ENCODE measurements at places on chromosomes 5 and 9.

DNA sequence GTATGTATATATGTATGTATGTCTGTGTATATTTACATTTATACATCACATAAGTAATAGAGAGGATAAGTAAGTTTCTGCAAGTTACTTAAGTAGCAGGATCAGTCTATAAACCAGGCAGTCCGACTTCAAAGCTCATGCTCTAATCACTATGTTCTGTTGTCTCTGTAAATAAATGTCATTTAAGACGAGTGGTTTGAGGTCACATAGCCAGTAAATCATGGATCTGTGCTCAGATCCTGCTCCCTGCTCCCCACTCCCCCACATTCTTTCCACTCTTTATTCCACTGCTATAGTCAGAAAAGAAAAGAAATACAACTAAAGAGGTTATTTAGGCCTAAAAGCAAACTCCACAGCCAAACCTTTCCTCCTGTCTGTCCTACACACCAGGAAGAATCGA, 90.4 kb downstream of the SERINC5 start:
- no peak for DNase-seq

- peak; percentile 73 for DNase-seq
These were observed 263.5 kb upstream of the ANKRD55 start for GRCh38 chr5:56496581-56497063.

GRCh38 chr5:172545291-172545801, 91.0 kb upstream of the SH3PXD2B start:
- no peak for DNase-seq

DNA sequence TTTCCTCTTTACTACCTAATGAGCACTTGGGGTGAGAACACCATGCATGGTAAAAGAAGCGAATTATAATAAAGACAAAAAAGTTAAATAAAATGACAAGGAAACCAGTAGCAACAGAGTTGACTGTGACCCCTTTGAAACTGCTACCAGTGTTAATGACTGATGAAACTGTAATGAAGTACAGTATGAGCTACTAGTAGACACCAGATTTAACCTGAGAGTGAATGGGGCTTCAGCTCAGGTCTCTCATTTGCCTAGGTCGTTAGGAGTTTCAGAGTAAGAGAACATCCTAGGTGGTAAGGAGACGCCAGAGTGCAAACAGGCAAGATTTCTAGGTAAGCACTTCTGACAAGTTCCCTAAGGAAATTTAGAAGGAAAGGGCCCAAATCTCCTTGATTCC, 346.4 kb downstream of the BNC2 start:
- DNase-seq: no peak

- no peak for DNase-seq
These were observed 18.9 kb upstream of the DUSP1 start for GRCh38 chr5:172789687-172790495.

- DNase-seq: no peak
These were observed 708 bp upstream of the TUBB4B start for GRCh38 chr9:137240318-137240840.

GRCh38 chr5:128053291-128053954, 30.1 kb upstream of the SLC12A2 start:
- no peak for DNase-seq

- peak; percentile 45 for DNase-seq
These were observed 5.4 kb upstream of the CCDC187 start for GRCh38 chr9:136309101-136309801.

GRCh38 chr5:177389241-177390169, 5.3 kb downstream of the SLC34A1 start:
- DNase-seq: no peak

GRCh38 chr9:68802525-68803015, 97.5 kb downstream of the PIP5K1B start:
- DNase-seq: no peak

DNA sequence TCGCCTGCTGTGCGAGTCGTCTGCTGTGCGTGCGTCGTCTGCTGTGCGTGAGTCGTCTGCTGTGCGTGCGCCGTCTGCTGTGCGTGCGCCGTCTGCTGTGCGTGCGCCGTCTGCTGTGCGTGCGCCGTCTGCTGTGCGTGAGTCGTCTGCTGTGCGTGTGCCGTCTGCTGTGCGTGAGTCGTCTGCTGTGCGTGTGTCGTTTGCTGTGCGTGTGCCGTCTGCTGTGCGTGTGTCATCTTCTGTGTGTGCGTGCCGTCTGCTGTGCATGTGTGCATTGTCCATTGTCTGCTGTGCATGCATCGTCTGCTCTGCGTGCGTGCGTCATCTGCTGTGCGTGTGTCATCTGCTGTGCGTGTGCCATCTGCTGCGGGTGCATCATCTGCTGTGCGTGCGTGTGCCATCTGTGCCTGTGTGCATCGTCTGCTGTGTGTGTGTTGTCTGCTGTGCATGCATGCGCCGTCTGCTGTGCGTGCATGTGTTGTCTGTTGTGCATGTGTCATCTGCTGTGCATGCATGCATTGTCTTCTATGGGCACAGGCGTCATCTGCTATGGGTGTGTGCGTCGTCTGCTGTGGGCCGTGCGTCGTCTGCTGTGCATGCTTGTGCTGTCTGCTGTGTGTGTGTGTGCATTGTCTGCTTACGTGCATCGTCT, 68.6 kb upstream of the IRX4 start:
- no peak for DNase-seq

DNA sequence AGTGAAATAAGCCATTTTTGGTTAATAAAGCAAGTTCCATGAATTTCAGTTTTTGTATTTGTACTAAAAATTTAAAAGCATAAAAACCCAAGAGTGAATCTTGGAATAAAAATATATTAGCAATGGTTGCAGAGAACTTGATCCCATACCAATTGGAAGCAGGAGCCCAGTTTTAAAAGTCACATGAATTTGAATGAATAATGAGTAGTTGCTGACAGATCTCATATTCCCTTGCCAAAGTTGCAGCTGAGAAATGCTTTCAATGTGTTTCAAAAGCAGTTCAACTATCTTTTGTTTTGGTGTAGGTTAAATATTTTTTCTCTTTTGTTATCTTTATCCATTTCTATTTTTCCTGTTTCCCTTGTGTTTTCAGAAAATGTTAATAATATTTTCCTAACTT, 818.6 kb downstream of the CDH18 start:
- DNase-seq: no peak

GRCh38 chr9:134689321-134690181, 47.9 kb downstream of the COL5A1 start:
- peak; percentile 56 for DNase-seq

DNA sequence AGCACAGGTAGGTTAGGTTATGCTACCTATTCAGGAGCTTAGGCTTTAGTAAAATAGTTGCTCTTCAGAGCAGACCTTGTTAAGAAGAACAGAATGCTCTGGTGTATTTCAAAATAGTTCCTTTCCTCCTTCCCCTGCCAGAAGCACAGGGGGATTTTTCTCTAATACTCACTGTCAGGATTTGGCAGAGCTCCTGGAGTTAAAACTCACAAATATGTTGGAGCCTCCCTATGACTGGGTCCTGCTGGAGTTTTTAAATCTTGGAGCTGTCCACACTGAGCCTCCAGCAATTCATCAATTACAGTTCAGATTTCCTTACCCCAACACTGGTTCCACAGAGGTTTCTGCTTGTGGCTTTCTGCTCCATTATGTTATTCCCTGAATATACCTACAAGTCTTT, 1233.8 kb upstream of the WWC1 start:
- no peak for DNase-seq

DNA sequence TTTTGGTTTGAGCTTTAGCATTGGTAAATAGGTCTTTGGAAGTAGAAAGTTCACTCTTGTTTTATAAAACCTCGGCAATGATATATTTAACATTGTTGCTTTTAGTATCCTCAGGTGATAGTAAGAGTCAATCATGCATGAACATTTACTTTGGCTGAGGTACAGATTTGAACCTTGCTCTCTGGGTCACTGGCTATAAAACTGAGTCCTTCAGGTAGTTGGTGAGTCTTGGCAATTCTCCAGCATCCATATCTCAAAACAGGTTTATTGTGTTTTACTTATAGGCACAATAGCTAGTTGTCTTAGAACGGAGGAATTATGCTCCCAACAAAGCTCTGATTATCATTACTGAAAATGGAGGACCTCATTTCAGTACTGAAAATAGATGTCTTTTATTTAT, 75.1 kb downstream of the MAT2B start:
- no peak for DNase-seq

DNA sequence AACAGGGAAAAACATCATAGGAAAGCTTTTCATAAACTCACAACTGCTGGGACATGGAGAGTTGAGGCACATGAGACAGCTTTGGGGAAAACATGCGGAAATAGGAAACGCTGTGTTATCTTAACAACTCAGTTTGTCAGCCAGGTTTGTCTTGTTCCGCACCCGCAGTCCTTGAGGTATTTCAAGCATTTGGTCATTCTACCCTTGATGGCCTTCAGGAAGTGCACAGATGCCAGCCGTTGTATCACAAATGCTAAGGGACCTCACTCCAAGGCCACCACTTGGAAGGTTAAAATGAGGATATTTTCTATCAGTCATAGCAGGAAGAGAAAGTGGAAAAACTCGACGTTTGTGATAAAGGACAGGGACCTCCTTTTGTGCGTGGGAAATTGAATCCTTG, 83.8 kb downstream of the TRIO start:
- no peak for DNase-seq

DNA sequence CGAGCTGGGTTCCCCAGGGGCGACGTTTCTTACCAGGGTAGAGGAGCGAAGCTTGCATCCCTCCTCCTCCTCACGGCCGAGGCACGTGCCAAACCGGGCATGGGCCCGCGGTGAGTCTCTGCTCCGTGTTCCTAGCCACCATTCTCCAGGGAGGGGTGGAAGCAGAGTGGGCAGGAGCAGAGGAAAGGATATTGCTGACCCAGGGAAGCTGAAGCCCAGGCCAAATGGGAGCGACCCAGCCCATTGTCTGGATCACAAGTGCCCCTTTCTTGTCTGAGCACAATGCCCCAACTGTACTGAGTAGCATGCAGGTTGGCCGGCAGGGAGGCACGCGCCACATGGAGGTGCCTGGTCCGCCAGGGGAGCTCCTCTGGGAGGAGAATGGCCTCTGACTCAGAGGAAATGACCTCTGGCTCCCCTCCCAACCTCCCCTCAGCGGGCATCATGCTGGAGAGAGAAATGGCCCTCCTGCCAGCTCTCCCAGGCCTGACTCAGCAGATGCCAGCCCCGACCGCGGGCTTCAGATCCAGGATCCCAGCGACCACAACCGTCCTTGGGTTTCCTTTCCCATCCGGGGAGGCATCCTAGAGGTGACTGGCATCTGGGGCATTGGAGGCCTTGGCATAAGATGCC, 1.1 kb downstream of the PRR7 start:
- peak; percentile 48 for DNase-seq

DNA sequence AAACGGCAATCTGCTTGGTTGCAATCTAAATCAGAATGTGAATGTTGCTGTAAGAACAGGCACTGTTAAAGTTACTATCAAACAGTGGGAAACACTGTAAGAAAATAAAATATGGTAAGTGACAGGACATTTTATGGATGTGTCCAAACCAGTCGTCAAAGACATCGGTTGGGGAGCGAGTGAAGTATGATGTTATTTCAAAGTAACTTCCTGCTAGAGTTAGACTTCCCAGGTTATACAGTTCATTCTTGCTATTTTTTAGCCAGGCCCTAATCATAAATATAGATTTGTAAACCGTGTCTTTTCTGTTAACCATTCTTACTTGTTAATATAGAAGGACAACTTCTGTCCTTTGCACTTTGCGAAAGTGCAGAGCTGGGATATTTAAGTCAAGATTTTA, 30.2 kb downstream of the LIX1 start:
- no peak for DNase-seq

GRCh38 chr5:52997424-52997823, 8.3 kb downstream of the ITGA2 start:
- DNase-seq: no peak

DNA sequence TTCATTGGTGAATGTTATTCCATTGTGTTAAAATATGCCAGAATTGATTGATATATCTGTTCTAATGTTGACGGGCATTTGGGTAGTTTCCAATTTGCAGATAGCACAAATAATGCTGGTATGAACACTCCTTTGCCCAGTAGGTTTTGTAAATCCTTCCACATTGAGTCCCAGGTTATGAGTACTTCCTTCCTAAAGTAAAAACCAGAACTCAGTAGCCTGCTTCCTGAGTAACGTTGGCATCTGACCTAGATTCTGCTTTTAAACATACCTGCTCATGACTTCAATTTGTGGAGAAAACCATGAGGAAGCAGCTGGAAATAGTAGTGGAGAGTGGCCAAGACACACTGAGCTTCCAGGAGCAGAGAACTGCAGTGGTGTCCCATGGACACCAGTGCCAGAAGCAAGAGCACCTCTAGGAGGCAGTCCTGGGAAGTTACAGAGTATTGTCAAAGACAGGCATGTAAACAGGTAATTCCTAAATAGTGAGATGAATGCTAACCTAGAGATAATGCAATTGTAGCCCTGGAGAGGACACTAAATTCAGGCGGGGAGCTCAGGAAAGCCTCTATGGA, 24.3 kb upstream of the RASGRF2 start:
- DNase-seq: peak; percentile 6

- no peak for DNase-seq
These were observed 1.4 kb downstream of the RNU6ATAC start for GRCh38 chr9:134162926-134163370.

- DNase-seq: no peak
These were observed 14.5 kb downstream of the ZSWIM6 start for GRCh38 chr5:61346511-61346910.

GRCh38 chr5:160303690-160304089, 8.7 kb downstream of the CCNJL start:
- no peak for DNase-seq

DNA sequence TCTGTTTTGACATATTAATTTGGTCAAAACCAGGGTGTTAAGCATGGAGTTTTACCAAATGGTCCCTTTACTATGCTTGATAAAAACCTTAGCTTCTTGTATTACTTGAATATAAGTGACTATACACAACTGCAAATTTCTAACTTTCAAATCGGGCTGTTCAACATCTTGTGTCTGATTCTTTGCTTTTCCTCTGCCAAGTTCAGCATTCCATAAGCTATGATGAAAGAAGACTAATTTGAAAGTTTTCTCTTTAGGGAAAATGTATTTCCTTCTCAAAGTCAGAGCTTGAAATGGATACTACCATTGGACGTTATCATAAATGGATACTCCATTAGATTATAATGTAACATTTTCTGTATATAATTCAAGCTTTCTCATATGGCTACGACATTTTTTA, 792.9 kb downstream of the EFNA5 start:
- no peak for DNase-seq

DNA sequence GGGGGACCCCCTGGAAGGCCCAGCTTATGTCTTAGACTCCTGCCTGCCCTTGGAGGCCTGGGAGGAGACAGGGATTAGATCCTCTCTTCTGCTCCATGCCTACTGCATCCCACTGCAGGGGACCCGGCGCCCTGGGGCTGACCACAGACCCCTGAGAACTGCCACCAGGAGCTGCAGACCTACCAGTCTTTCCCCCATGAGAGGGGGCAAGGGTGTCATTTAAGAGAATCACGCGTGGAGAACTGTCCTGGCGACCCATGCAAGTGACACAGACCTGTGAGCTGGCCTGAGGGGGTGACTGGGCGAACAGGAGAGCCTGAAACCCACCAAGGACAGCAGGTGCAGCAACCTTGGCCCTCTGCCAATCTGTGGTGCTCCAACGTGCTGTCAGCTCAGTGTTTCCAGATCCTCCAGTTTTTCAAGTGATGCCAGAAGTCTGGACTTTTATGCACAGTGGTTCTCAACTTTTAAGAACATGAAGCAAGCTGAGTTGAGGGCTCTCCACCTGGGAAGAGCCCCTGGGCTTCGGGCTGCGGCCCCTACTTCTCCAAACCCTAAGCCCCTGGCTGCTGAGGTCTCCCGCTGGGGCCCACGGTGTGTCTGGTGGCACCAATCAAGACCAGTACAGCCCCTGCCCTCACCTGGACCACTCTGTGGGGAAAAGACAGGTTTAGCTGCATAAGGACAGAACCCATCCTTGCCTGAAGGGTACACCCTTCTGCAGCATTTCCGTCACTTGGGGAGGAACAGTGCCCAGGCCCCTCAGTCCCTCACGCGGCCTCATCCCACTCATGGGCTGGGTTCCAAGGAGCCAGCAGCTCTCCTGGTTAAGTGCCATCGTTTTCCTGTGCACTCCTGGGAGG, 18.2 kb downstream of the GFPT2 start:
- no peak for DNase-seq

Data from KBM-7 (cell line).